HepG2 (cell line): ENCODE measurements at places on chromosomes 11 and 22. TPM values are rescaled to one million over a fixed set of nuclear protein-coding genes. Genes with fewer than 3 reads are reported as not detected.

DNA sequence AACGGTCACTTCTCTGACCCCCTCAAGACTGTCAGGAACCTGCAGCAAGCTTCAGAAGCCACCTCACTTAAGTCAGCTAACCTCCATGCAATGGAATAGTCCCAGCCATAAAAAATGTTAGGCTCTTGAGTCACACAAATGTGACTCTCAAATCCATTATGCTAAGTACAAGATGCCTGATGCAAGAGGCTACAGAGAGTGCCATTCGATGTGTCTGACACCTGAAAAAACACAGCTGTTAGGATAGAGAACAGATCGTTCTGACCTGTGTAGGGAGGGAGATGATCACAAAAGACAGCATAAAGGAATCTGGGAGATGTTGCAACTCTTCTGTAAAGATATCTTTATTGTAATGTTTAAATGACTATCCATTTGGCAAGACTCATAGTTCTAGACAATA is 712.4 kb downstream of the TBC1D22A start:
- no peak for DNase-seq

DNA sequence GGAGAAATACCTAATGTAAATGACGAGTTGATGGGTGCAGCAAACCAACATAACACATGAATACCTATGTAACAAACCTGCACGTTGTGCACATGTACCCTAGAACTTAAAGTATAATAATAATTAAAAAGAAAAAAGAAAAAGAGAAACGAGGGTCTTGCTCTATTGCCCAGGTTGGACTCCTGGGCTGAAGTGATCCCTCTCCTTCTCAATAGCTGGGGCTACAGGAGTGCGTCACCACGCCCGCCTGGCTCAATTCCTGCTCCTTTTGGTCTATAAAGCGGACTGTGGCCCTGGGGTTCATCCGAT is 521 bp upstream of the PTS start:
- no peak for DNase-seq

- DNase-seq, result peak; percentile 3
Observed at GRCh38 chr11:78946945-78947902, 372.6 kb upstream of the NARS2 start.

- no peak for DNase-seq
Observed at GRCh38 chr11:120097721-120098385, 40.1 kb downstream of the TRIM29 start.

DNA sequence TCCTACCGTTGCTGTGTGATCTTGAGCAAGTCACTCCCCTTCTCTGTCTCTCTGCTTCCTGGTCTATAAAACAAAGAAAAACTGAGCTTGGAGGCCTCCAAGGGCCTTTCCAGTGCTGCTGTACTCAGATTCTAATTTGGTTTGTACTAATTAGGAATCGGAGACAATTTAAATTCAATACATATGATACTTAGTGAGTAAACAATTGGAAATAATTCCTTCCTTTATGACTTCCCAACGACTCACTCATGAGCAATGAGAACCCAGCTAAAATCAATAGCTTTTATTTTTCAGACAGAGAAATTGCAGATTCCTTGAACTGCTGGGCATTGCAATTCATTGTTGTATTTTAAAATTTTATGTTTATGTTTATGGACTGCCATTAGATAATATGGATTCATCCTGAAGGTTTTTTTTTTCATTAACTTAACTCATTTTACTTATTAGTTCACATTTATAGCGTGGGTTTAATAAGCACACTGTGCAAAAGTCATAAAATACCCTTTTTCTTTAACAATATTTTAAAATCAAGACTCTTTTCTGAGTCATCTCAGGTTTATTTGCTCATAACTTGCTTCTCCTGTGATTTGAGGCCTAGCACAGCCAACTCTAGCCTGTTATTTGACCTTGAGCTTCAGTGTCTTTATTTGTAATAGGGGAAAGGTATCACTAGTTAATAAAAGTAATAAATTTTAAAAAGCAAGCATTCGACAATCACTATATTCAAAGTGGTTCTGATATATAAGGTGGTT is 95.8 kb downstream of the TP53I11 start:
- DNase-seq, result no peak

The OR51B5 gene
- total RNA-seq, result 0.18 and 0.20 TPM in 2 replicates

The BIK gene
- 0.66 and 0.80 TPM in 2 replicates for total RNA-seq

The PHOX2A gene
- not detected in 2 replicates for total RNA-seq
